ENCODE measurements at places on chromosomes 4 and X.

GRCh38 chr4:102761906-102762305, 1.1 kb upstream of the MANBA start:
- no peak for DNase-seq

GRCh38 chr4:158250321-158250720, 40.0 kb downstream of the TMEM144 start:
- DNase-seq: no peak

GRCh38 chr4:8920289-8920965, 48.8 kb upstream of the HMX1 start:
- DNase-seq: no peak

DNA sequence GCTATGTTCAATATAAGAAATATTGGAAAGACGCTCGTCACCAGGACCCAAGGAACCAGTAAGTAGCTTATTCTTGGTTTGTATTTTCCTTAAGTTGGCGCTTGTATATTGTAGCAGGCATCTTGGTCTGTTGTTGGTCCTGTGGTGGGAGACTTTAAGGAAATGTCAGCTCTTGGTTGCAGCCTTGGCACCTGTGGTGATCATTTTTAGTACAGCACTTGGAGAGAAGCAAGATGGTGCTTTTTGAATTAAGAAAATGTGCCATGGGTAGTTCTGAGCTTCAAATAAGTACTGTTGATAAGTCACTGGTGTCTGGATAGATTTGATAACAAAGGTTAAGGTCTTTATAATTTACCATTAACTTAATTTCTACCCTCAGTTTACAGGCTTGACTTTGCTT, 1.1 kb downstream of the RPS3A start:
- DNase-seq: no peak

- no peak for DNase-seq
Measured at GRCh38 chrX:119579414-119579813, 5.1 kb downstream of the UBE2A start.

- DNase-seq: no peak
Measured at GRCh38 chr4:88018466-88018865, 11.0 kb downstream of the PKD2 start.

- DNase-seq: peak; percentile 69
Measured at GRCh38 chr4:12118651-12119213, 690.0 kb upstream of the HS3ST1 start.

DNA sequence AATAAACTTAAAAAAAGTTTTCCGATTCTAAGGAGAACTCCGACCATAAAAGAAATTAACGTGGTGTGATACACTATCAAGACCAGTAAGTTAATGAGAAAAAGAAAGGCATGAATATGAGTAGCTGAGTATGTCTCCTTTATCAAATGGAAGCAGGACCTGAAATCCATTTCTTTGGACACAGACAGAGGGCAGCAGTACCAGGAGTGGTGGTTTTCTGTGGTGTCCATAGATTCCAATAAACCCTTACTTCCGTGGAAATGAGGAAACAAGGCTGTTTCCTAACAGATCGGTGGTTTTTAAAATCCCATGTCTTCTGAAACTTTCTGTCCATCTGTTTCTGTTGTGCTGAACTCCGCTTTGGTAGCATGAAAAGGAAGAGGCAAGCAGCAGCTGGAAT, 128.5 kb upstream of the TSPAN5 start:
- no peak for DNase-seq

- peak; percentile 4 for DNase-seq
Measured at GRCh38 chrX:149453906-149454822, 50.9 kb downstream of the IDS start.

- no peak for DNase-seq
Measured at GRCh38 chrX:32395878-32396277, 815.5 kb downstream of the DMD start.

Measured in bronchial epithelial cell (primary cell).